GM04503 (cell line): ENCODE measurements at places on chromosomes 3 and 15.
A peak's percentile ranks its signal among the peaks of the same experiment; 100 is the strongest.

DNA sequence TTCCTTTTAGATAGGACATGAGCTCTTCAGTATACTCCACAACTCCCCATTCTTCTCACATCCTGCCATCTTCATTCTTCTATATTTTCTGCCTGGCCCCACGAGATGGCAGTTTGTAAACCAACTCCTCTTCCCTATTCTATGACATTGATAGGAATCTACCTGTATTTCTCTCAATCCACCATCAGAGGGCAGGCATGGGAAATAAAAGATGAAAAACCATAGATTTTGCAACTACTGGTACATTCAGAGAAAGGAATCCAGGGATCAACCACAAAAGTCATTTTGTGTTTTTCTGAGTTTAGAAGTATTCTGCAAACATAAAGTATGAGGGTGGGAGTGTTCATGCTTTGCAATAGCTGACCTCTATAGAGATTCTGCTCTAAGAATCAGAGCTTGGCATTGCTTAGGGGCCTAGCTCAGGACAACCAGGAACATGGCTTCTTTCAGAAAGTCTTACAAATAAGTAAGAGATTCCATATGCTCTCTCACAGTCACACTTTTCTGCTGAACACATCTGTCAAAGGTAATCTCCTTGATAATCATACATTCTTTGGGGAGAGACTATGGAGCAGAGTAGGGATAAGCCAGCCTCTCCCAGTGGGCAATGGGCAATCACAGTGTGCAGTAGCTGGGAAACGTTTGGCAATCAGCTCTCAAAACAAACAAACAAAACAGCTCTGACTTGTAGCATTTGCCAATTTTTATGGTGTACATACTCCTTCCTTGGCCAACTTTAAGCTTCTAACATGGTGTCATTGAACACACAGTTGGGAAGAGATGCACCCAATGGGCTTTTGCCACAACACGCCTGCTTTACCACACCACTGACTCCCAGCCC lies 43.1 kb upstream of the SLC25A36 start:
- peak; percentile 65 for DNase-seq

DNA sequence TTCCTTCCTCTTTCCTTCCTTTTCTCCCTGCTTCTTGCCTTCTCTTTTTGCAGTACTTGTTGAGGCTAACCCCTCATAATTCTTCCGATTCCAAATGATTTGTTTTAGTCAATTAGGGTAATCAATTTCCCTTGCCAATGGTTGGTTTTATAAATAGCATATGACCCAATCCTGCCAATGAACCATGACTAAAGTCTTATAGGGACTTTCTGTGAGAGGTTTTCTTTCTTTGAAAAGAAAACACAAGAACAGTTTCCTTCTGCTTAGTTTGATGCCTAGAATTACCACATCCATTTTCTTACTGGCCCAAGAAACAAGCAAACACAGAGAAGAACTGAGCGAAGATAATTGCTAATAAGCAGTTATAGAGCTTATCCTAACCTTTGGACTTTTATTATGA lies 292.5 kb upstream of the SATB1 start:
- DNase-seq: no peak

GRCh38 chr15:48856942-48857341 lies 21.0 kb upstream of the EID1 start:
- DNase-seq: no peak

- DNase-seq: no peak
Measured at GRCh38 chr3:21752749-21753347, 1.8 kb upstream of the ZNF385D start.

DNA sequence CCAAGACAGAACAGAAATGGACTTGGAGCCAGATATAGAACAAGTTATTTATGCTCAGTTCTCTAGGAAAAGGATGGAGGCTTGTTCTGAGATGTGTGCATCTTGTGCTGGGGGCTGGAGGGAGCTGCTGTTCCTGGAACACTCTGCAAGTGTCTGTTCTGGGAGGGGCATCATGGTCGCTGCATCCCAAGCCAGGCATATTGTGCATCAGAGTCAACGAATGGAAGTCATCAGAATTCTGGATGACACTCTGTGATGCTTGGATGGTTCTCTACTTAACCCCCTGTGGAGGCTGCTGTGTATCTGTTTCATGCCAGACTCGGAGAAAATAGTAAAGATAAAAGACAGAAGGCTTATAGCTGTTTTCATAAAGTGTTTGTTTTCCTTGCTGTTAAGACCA lies 34.7 kb downstream of the RPL22L1 start:
- DNase-seq: no peak

DNA sequence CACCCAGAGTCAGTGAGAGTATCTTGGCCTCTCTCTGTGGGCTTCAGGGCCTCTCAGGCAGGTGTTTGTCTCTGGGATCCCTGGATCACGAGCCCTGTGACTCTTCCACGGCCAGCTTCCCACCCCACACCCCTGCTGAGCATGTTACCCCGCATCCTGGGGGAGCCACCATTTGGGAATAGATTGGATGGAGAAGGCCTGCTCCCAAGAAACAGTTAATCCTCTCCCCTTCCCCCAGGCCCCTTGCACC lies 15.5 kb upstream of the SRP14 start:
- DNase-seq: no peak

GRCh38 chr15:31271711-31272557 lies 54.7 kb upstream of the KLF13 start:
- no peak for DNase-seq

- DNase-seq: no peak
Measured at GRCh38 chr15:88256279-88257230, at the start of gene NTRK3. Gene NTRK3 (minus strand): TSS chr15:88256739. CDS start chr15:88256153, 586 bp downstream.

DNA sequence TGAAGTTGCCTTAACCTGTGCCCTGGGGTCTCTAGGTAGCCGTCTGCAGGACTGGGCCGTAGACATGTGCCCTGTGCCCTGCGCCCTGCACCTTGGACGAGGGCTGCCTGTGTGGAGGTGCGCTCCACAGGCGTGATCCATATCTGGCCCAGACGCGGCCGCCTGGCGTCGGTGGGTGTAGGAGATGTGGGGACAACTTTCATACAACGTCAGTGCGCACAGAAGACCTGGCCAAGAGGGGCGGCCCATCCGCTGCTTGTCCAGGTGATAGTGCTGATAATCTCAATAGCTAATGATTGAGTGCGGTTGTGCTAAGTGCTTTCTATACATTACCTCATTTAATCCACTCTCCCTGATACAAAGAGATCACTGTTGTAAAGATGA lies 665 bp upstream of the RASGRP1 start:
- no peak for DNase-seq

- no peak for DNase-seq
Measured at GRCh38 chr15:41584636-41585126, 25.7 kb downstream of the TYRO3 start.

DNA sequence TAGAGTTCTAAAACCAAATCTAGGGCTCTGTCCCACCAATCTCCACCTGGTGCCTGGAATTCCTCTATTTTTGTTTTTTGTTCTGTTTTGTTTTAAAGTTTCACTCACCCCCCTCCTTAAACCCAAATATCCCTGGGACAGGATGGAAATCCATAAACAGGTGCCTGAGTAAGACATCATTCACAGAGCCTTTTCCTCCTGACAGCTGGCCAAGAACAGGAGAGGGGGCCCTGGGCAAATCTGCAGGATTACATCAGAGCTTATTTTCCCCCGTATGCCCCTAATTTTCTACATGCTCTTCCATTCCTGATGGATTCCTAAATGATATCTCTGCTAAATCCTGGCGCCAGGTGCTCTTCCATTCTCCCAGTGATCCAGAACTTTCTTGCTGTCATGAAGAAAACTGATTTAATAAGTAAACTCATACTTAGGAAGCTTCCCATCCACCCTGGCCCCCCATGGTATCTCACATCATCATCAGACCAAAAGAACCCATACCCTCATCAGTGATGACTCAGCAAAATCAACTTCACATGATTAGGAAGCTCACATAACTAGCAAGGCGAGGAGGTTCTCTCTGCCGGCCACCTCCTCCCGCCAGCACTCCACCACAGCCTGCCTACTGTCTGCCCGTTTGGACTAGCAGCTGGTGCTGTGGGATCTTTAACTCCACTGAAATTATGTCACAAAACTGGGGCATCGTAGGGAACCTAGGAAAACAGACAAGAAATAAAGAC lies 61.0 kb downstream of the LIPC start:
- DNase-seq: no peak

DNA sequence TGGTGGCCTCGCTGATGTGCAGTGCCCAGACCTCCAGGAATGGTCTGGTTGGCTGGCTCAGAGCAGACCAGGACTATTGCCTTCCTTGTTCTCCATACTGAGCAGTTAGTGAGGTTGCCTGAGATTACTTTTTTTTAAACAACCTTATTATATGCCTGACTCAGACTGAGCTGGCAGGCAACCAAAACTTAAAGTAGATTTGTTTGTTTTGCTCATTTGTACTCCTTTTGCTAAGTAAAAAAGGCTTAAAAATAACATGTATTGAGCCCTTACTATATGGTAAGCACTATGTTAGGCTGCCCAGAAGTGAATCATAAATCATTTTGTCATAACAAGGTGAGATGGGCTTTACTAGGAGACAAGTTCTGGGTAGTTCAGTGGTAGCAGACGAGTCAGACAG lies 92.4 kb downstream of the GHSR start:
- peak; percentile 68 for DNase-seq
